ENCODE measurements at places on chromosomes 3 and 15. TPM values are rescaled to one million over a fixed set of nuclear protein-coding genes. Genes with fewer than 3 reads are reported as not detected.
A peak's percentile ranks its signal among the peaks of the same experiment; 100 is the strongest.

EFCC1 gene
- polyA plus RNA-seq = 1.5 TPM

GRCh38 chr15:25427861-25428260 lies 11.0 kb downstream of the UBE3A start:
- no peak for DNase-seq
- H3K27me3 ChIP-seq = no peaks in the 10 kb centered on the region
- no peaks in the 10 kb centered on the region for H3K36me3 ChIP-seq
- no peaks in the 10 kb centered on the region for H3K4me1 ChIP-seq

HESX1 gene
- 6.6 TPM for polyA plus RNA-seq

DNA sequence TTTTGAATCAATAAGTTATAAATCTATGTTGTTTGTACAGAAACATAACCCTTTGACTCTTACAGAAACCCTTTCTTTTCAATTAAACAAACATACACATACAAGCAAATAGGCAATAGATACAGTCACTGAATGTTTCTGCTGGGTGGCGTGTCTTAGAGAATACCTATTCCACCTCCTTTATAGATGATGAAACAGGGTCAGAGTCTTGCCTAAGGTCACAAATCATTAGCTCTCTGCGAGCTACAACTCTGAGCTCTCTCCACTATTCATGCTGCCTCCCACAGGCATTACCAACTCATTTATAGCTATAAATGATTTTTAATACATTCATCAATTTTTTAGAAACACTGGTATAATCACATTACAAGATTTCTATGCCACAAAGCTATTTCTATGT lies 152.6 kb downstream of the RSL24D1 start:
- H3K27me3 ChIP-seq = no peaks in the 10 kb centered on the region
- H3K4me3 ChIP-seq = no peak overlapping the region
- H3K36me3 ChIP-seq = no peaks in the 10 kb centered on the region
- DNase-seq = no peak
- no peaks in the 10 kb centered on the region for H3K4me1 ChIP-seq
- no peak overlapping the region for H3K27ac ChIP-seq

GRCh38 chr3:107769882-107770281 lies 247.1 kb downstream of the BBX start:
- no peak overlapping the region for H3K4me3 ChIP-seq
- peaks cover 6% of the 10 kb centered on the region for H3K36me3 ChIP-seq
- no peaks in the 10 kb centered on the region for H3K27me3 ChIP-seq
- no peaks in the 10 kb centered on the region for H3K4me1 ChIP-seq

DNA sequence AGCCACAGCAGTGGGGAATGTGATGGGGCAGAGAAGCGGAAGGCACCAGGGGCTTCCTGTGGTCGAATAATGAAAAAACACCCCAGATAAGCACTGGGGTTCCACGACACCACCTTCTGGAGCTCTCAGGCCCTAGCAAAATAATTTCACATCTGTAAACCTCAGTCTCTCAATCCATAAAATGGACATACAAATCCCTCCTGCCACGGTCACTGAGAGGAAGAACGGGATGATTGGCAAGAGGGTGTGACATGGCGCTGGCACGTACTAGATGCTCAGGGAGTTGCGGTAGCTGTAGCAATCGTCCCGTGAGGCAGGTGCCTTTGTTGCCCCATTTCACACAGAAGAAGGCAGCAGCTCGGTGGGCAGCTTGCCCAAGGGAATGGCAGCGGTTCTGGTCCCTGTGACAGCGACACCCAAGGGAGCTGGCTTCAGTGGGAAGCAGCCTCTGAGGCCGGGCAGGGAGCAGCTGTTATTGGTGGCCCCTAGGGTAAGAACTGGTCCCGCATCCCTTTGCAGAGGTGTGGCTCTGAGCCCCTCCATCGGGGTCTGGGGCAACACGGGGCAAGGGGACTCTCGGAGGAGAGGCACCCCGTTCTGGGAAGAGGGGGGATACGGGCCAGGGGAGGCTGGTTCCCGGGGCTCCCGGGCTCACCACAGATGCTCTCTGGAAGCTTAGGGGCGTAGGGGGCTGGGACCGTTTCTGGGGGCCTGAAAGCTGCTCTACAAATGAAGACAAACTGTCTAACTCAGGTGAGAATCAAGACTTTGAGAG lies 114.0 kb upstream of the ALDH1A3 start:
- H3K36me3 ChIP-seq = no peaks in the 10 kb centered on the region
- no peak for DNase-seq
- no peak overlapping the region for H3K27ac ChIP-seq
- H3K4me1 ChIP-seq = no peaks in the 10 kb centered on the region
- no peaks in the 10 kb centered on the region for H3K27me3 ChIP-seq

WNT5A gene
- polyA plus RNA-seq = 5.5 TPM

DNA sequence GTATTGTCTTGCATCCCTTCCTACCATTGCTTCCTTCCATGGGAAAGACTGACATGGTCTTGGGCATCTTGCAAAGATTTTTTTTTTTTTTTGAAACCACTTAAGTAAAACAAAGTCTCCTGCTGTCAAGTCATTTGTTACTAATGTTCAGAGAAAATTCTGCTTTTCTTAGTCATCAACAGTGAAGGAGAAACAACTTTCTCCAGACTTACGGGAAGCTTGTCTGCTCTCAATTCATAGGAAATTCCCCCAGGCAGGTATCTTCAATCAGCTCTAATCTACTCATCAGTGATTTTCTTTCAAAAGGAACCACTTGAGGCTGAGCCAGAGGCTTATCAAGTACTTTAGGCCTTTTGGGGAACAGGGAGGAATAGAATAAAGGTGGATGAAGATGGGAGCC lies 15.9 kb upstream of the DRD3 start:
- H3K27ac ChIP-seq = no peak overlapping the region
- H3K4me3 ChIP-seq = no peak overlapping the region
- no peaks in the 10 kb centered on the region for H3K27me3 ChIP-seq
- DNase-seq = no peak
- H3K36me3 ChIP-seq = no peaks in the 10 kb centered on the region
- H3K4me1 ChIP-seq = no peaks in the 10 kb centered on the region

RETNLB gene
- polyA plus RNA-seq = 0.09 TPM

DNA sequence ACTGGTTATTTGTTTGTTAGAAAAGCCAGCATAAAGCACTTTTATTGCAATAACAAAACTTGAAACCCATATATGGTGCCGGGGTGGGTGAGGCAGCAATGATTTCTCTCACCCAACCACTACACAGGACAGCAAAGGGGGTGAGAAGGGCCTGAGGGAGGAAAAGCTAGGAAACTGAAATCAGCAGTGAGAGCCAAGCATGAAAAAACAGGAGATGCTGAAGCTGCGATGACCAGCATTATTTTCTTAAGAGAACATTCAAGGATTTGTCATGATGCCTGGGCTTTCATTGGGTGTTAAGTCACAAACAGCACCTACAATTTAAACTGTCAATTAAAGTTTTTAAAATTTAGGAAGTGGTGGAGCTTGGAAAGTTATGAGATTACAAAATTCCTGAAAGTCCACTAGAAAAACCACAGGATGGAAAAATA lies 11.9 kb upstream of the TM4SF4 start:
- H3K27me3 ChIP-seq = no peaks in the 10 kb centered on the region
- no peaks in the 10 kb centered on the region for H3K4me1 ChIP-seq
- no peak overlapping the region for H3K4me3 ChIP-seq
- H3K36me3 ChIP-seq = no peaks in the 10 kb centered on the region
- H3K27ac ChIP-seq = no peak overlapping the region

GRCh38 chr3:60931452-60931851 lies 319.8 kb downstream of the FHIT start:
- no peaks in the 10 kb centered on the region for H3K36me3 ChIP-seq
- DNase-seq = no peak
- H3K4me1 ChIP-seq = no peaks in the 10 kb centered on the region
- H3K27me3 ChIP-seq = no peaks in the 10 kb centered on the region

PRC1 gene
- polyA plus RNA-seq = 18.7 TPM

- H3K36me3 ChIP-seq = no peaks in the 10 kb centered on the region
- no peak overlapping the region for H3K4me3 ChIP-seq
- H3K27ac ChIP-seq = no peak overlapping the region
- DNase-seq = no peak
- H3K27me3 ChIP-seq = no peaks in the 10 kb centered on the region
Measured at GRCh38 chr3:122247087-122247824, 63.8 kb downstream of the CASR start.

DNA sequence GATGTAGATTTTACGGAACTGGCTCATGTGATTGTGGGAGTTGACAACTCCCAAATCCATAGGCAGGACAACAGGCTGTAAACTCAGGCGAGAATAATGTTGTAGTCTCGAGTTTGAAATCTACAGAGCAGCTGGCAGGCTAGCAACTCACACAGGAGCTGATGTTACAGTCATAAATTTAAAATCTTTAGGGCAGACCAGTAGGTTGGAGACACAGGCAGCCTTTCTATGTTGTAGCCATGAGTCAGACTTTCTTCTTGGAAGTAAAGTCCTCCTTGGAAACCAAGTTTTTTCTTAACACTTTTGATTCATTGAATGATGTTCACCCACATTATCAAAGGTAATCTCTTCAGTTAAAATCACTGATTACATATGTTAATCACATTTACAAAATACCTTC lies 89.1 kb upstream of the ALCAM start:
- H3K27ac ChIP-seq = no peak overlapping the region
- H3K27me3 ChIP-seq = no peaks in the 10 kb centered on the region
- H3K36me3 ChIP-seq = no peaks in the 10 kb centered on the region

- peak overlapping the region; percentile 13 for H3K4me3 ChIP-seq
- H3K27ac ChIP-seq = peak overlapping the region; percentile 65
- no peaks in the 10 kb centered on the region for H3K36me3 ChIP-seq
- no peaks in the 10 kb centered on the region for H3K4me1 ChIP-seq
Measured at GRCh38 chr15:36882487-36883131, 217.7 kb downstream of the MEIS2 start.

GRCh38 chr15:47434596-47434995 lies 282.7 kb upstream of the SEMA6D start:
- no peaks in the 10 kb centered on the region for H3K4me1 ChIP-seq
- no peaks in the 10 kb centered on the region for H3K27me3 ChIP-seq
- no peaks in the 10 kb centered on the region for H3K36me3 ChIP-seq

STRIT1 gene
- polyA plus RNA-seq = 0.32 TPM

- H3K27ac ChIP-seq = no peak overlapping the region
- H3K36me3 ChIP-seq = no peaks in the 10 kb centered on the region
- no peaks in the 10 kb centered on the region for H3K4me1 ChIP-seq
- DNase-seq = no peak
- no peaks in the 10 kb centered on the region for H3K27me3 ChIP-seq
- no peak overlapping the region for H3K4me3 ChIP-seq
Measured at GRCh38 chr15:68347392-68347791, 69.8 kb downstream of the FEM1B start.

GRCh38 chr15:52021128-52021671 lies 2.2 kb downstream of the MAPK6 start:
- H3K27ac ChIP-seq = no peak overlapping the region
- H3K36me3 ChIP-seq = no peaks in the 10 kb centered on the region
- peaks cover 19% of the 10 kb centered on the region for H3K4me1 ChIP-seq
- peak; percentile 68 for DNase-seq

DNA sequence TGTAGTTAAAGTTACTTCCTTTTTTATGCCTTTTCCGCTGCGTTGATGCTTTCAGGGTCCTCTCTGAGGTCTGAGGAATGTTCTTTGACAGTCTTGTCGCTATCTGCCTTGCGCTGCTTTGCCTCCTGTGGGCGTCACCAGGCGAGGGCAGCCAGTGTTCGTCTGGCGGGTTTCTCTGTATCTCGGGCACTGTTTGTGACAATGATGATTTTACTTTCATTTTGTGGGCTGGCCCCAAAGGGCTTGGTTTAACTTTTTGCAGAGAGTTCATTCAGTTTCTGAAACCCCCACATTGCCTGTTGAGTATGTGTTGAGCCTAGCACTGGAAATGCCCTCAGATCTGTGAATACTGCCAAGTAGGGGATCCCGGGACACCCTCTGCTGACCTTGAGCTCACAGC lies 24.6 kb upstream of the SACM1L start:
- peaks cover 13% of the 10 kb centered on the region for H3K4me1 ChIP-seq
- peak overlapping the region; percentile 46 for H3K4me3 ChIP-seq
- H3K36me3 ChIP-seq = peaks cover 31% of the 10 kb centered on the region

DNA sequence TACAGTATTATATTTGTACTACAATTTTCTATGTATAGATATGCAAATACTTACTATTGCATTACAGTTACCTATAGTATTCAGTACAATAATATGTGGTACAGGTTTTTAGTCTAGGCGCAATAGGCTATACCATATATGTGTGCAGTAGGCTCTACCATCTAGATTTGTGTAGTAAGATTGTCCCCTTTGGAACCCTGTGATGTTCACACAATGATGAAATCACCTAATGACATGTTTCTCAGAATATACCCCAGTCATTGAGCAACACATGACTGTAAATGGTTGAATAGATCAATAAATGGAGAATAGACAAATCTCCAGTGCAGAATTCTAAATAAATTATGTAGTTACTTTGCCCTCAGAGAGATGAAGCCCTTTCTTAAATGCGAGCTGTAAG lies 17.6 kb upstream of the TMC3 start:
- no peaks in the 10 kb centered on the region for H3K27me3 ChIP-seq
- no peak overlapping the region for H3K4me3 ChIP-seq
- DNase-seq = no peak
- no peak overlapping the region for H3K27ac ChIP-seq

DNA sequence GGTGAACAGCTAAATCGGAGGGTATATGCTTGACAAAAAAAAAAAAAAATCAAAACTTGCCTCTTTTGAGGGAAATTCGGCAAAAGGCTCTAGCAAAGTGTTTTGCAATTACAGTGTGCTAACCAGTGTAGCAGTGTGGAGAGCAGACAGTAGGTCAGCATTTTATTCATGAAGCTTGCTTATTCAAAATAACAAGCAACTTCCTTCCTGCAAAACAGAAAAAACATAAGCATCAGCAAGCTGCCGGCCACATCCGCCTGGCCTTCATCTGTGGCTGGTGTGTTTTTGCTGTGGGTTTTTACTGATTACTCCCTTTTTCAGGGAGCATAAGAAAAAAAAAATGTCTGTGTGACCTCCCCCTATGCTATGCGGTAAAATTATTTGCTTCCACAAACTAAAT lies 434.1 kb downstream of the OCA2 start:
- no peaks in the 10 kb centered on the region for H3K4me1 ChIP-seq
- no peak overlapping the region for H3K27ac ChIP-seq
- no peaks in the 10 kb centered on the region for H3K36me3 ChIP-seq
- H3K4me3 ChIP-seq = no peak overlapping the region
- no peak for DNase-seq

- no peak overlapping the region for H3K27ac ChIP-seq
- no peaks in the 10 kb centered on the region for H3K36me3 ChIP-seq
- H3K4me1 ChIP-seq = no peaks in the 10 kb centered on the region
- no peak for DNase-seq
Measured at GRCh38 chr3:66154444-66154861, 66.3 kb upstream of the SLC25A26 start.

DNA sequence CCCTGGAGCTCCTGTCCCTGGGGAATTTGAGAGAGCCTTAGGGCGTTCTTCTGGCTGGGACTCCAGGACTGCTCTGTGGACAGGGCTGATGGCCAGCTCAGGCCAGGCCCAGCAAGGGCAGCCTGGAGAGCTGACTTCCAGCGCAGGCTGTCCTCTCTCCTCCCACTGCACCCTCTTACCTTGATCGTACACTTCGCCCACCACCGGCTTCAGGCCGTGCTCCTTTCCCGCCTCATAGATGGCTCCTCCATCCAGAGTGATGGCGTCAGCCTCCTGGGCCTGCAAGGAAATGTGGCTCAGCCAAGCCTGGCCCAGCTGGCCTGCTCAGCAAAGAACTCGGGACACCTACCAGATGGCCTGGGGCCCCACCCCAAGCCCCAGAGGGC lies 3.1 kb downstream of the MELTF start:
- H3K36me3 ChIP-seq = peaks cover 12% of the 10 kb centered on the region
- H3K27me3 ChIP-seq = peaks cover 25% of the 10 kb centered on the region
- H3K4me1 ChIP-seq = peaks cover 21% of the 10 kb centered on the region
- H3K27ac ChIP-seq = no peak overlapping the region
- no peak overlapping the region for H3K4me3 ChIP-seq

SLC28A2 gene
- 0.02 TPM for polyA plus RNA-seq

- DNase-seq = no peak
- H3K27me3 ChIP-seq = no peaks in the 10 kb centered on the region
- no peak overlapping the region for H3K27ac ChIP-seq
- no peaks in the 10 kb centered on the region for H3K36me3 ChIP-seq
- no peak overlapping the region for H3K4me3 ChIP-seq
Measured at GRCh38 chr15:25800761-25801515, 62.2 kb downstream of the ATP10A start.

Measured in thymus (tissue), 14 donors.